ENCODE measurements at places on chromosomes 4 and X.

- DNase-seq, result no peak
- H3K4me3 ChIP-seq, result no peak overlapping the region
- no peaks in the 10 kb centered on the region for H3K27me3 ChIP-seq
- H3K36me3 ChIP-seq, result no peaks in the 10 kb centered on the region
- H3K27ac ChIP-seq, result no peak overlapping the region
Observed at GRCh38 chr4:11701966-11702725, 273.5 kb upstream of the HS3ST1 start.

DNA sequence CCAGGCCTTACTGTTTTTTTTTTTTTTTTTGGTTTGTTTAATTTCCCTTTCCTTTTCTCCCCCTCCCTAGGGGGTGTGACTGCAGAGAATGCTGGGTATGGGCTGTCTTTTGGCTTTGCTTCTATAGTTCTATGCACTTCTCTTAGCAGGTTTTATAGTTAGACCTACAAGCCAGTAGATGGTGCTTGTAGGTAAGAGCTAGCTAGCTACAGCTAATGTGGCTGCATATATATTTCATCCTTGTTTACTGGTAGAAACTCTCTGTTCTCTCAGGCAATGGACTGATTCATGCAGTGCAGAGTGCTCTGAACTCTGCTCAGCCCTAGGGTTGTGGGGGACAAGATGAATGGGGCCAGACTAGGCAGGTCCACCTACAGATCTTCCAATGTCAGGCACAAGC is 246.4 kb downstream of the SH2D1A start:
- H3K27me3 ChIP-seq, result no peaks in the 10 kb centered on the region
- no peaks in the 10 kb centered on the region for H3K36me3 ChIP-seq
- no peak overlapping the region for H3K27ac ChIP-seq
- H3K4me1 ChIP-seq, result no peaks in the 10 kb centered on the region
- H3K4me3 ChIP-seq, result no peak overlapping the region

GRCh38 chr4:74318276-74318675 is 10.0 kb downstream of the EPGN start:
- H3K27me3 ChIP-seq, result no peaks in the 10 kb centered on the region
- DNase-seq, result peak; percentile 66
- no peak overlapping the region for H3K27ac ChIP-seq
- H3K4me1 ChIP-seq, result peaks cover 3% of the 10 kb centered on the region

DNA sequence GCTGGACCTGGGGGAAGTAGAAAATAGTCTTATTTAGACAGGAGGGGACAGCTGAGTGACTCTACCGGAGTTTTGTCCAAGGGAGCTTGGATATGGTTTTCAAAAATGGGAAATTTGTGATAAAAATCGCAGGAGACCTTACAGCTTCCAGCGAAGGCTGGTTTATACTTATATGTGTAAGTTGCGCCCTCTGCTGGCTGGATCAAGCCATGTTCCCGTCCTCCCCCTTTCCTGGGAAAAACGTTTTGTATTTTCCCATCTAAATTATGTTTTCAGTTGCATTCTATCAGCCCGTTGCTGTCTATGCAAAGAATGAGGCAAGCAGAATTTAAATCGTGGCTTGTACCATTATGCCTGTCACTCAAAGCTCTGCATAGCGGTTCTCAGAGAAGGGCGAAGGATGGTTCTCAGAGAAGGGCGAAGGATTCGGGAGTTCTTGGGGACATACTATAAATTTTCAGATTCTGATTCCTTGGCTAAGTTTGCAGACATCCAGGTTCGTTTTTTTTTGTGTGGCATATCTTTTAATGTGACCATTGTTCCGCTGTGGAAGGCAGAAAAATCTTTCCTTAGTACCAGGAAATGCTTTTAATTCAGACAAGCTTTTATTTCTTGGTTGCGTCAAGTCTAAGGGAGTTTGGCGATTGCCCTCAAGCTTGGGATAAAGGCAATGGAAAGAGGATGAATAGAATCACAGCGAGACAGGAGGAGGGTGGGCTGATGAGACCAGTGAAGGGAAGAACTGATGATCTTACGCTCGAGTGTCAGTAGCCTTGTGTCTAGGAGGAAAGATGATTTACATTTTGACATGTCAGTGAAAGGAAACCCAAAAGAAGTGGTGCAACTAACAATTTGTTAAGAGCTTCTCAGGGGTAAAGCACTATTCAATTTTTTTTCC is 128.5 kb upstream of the ARX start:
- no peaks in the 10 kb centered on the region for H3K4me1 ChIP-seq
- DNase-seq, result peak; percentile 23
- H3K27ac ChIP-seq, result no peak overlapping the region
- no peaks in the 10 kb centered on the region for H3K27me3 ChIP-seq
- H3K36me3 ChIP-seq, result no peaks in the 10 kb centered on the region

GRCh38 chrX:49199906-49200771 is at the start of gene SYP:
Gene SYP (minus strand): TSS chrX:49200193. CDS start chrX:49200186, 7 bp downstream.
- DNase-seq, result peak; percentile 79
- H3K27ac ChIP-seq, result no peak within 1 kb of the TSS
- H3K4me1 ChIP-seq, result no peaks in the 10 kb centered on the region

DNA sequence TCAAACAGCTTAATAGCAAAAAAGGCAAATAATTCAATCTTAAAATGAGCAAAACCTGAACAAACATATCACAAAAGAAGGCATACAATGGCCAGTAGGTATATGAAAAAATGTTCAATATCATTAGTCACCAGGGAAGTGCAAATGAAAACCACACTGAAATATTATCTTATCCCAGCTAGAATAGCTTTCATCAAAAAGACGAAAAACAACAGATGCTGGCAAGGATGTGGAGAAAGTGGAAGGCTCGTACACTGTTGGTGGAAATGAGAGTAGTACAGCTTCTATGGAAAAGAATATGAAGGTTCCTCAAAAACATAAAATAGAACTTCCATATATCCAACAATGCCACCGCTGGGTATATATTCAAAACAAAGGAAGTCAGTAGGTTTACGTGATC is 29.3 kb upstream of the ANXA10 start:
- H3K4me3 ChIP-seq, result no peak overlapping the region
- H3K27me3 ChIP-seq, result no peaks in the 10 kb centered on the region
- no peaks in the 10 kb centered on the region for H3K36me3 ChIP-seq
- H3K4me1 ChIP-seq, result no peaks in the 10 kb centered on the region
- H3K27ac ChIP-seq, result no peak overlapping the region

GRCh38 chr4:128347930-128348660 is 60.5 kb upstream of the PGRMC2 start:
- peak overlapping the region; percentile 82 for H3K27ac ChIP-seq
- no peak overlapping the region for H3K4me3 ChIP-seq
- no peak for DNase-seq
- H3K4me1 ChIP-seq, result peaks cover 7% of the 10 kb centered on the region
- H3K27me3 ChIP-seq, result no peaks in the 10 kb centered on the region
- H3K36me3 ChIP-seq, result no peaks in the 10 kb centered on the region

DNA sequence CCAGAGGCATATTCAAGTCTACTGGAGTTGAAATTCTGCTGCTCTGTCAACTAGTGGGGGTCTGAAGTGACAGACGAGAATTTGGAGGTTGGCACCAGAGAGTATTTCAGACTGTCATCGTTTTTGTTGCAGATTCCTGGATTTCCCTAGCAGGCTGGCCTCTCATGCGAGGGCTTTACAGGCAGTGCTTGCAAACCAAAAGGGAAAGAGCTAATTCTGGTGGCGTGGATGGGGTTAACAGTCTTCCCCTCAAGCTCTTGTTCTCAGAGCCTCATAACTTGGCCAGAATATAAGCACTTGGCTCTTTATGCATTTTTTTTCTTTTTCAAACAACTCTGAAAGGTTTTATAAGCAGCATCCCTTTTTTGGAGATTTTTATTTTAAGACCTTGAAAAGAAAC is at the start of gene SPARCL1:
SPARCL1 (minus strand) TSS at position 190 of the 400 bp plus-strand sequence. CDS start 29,802 bp downstream, outside the sequence.
- H3K4me1 ChIP-seq, result no peaks in the 10 kb centered on the region
- no peak for DNase-seq
- H3K36me3 ChIP-seq, result no peaks in the 10 kb centered on the region
- no peak within 1 kb of the TSS for H3K27ac ChIP-seq
- H3K4me3 ChIP-seq, result no peak within 1 kb of the TSS

DNA sequence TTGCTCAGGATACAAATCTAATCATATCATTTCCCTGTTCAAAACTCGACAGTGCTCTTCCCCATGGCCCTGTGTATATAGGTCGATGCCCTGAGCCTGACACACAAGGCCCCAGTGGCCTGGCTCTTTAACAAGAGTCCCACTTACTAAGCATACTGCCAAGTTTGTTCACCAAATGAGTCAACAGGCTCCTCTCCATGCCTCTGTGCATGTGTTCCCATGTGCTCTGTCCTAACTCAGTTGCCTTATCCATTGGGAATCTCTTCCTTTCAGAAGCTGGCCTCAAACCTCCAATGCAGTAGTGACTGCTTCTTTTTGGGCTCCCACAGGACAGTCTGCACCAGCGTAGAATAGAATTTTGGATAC is 18.9 kb upstream of the CXCR3 start:
- no peak for DNase-seq
- no peak overlapping the region for H3K4me3 ChIP-seq
- no peaks in the 10 kb centered on the region for H3K36me3 ChIP-seq
- H3K27me3 ChIP-seq, result no peaks in the 10 kb centered on the region
